ENCODE measurements at places on chromosomes 3 and 15.

- no peak for DNase-seq
Observed at GRCh38 chr15:71581398-71581930, 228.9 kb upstream of the NR2E3 start.

DNA sequence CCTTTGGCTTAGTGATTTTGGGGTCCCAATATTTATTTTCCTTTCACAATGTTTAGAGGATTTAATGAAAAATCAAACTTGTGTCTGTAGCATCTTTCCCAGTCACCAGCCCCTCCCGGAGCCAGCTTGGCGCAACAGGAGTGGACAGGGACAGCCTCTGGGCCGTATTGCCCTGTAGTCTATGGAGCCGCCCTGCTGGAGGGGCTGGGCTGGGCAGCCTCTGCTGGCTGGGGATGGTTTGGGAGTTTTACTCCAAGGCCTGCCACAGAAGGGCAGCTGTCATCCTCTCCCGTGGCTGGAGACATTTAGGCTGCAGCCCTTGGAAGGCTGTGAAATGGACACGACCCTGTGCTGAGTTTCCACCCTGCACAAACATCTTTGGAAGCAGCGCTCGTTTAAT is 89.4 kb upstream of the RGMA start:
- no peak for DNase-seq

DNA sequence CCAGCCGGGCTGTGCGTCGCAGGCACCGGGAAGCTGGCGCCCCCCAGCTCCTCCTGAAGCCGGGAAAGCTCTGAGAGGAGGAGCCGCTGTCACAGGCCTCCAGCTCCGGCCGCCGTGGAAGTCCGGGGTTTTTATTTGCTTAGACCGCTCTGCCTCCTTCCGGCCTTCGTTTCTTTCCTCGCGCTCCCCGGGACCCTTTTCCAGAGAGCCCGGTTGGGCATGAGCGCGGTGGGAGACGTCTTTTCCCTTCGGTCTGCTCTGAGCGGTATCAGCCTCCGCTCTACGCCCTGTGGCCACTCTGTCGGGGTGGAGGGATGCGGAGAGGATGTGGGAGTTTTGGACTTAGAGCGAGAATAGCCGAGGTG is 559 bp downstream of the SENP5 start:
- DNase-seq: peak; percentile 57

- no peak for DNase-seq
Observed at GRCh38 chr15:51869060-51869421, 39.6 kb downstream of the TMOD3 start.

- DNase-seq: no peak
Observed at GRCh38 chr3:120693439-120694171, 11.6 kb upstream of the HGD start.

- peak; percentile 99 for DNase-seq
Observed at GRCh38 chr15:92803852-92804609, 96.1 kb upstream of the CHD2 start.

GRCh38 chr3:44915702-44916438 is 41.5 kb downstream of the TGM4 start:
- DNase-seq: no peak

GRCh38 chr3:49602877-49603411 is 48.7 kb downstream of the BSN start:
- DNase-seq: no peak

DNA sequence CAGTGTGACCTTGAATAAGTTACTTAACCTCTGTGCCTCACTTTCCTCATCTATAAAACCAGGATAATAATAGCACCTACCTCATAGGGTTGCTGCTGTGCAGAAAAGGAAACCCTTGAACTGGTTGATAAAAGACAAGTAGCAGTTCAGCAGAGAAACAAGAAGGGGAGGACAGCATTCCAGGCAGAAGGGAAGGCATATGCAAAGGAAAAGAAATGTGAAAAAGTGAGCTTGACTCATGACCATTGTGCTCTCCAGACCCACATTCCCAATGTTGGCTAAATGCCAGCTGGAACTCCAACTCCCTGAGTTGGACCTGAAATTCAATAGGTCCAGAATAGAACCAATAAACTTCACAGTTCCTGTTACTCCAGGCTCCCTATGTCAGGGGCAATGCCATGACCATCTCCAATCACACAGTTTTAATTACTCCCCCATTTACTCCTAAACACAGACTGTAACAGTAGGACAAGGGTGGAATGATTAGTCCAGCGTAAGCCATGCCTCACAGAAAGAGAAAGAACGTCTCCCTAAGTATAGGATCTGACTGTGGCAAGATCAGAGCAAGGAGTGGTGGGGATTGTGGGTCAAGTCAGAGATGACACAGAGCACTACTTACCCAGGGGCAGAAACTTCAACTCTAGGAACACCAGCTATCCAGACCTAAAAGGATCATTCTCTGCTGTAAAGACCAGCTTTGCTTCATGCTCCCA is 26.9 kb downstream of the PRKAR2A start:
- no peak for DNase-seq

GRCh38 chr3:40847551-40847992 is 322.8 kb downstream of the ZNF621 start:
- DNase-seq: no peak

DNA sequence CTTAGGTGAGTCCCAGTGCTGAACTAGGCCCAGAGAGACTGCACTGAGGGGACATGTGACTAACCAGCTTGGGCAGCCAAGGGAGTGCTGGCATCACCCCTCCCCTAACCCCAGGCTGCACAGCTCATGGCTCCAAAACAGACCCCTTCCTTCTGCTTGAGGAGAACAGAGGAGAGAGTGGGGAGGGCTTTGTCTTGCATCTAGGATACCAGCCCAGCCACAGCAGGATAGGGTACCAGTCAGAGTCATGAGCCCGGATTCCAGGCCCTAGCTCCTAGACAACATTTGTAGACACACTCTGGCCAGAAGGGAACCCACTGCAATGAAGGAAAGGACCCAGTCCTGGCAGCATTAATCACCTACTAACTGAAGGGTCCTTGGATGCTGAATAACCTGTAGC is 49.9 kb upstream of the PLSCR4 start:
- no peak for DNase-seq

GRCh38 chr3:41045491-41045890 is 153.8 kb upstream of the CTNNB1 start:
- no peak for DNase-seq

GRCh38 chr15:40543082-40543481 is 21.8 kb downstream of the CCDC32 start:
- no peak for DNase-seq

DNA sequence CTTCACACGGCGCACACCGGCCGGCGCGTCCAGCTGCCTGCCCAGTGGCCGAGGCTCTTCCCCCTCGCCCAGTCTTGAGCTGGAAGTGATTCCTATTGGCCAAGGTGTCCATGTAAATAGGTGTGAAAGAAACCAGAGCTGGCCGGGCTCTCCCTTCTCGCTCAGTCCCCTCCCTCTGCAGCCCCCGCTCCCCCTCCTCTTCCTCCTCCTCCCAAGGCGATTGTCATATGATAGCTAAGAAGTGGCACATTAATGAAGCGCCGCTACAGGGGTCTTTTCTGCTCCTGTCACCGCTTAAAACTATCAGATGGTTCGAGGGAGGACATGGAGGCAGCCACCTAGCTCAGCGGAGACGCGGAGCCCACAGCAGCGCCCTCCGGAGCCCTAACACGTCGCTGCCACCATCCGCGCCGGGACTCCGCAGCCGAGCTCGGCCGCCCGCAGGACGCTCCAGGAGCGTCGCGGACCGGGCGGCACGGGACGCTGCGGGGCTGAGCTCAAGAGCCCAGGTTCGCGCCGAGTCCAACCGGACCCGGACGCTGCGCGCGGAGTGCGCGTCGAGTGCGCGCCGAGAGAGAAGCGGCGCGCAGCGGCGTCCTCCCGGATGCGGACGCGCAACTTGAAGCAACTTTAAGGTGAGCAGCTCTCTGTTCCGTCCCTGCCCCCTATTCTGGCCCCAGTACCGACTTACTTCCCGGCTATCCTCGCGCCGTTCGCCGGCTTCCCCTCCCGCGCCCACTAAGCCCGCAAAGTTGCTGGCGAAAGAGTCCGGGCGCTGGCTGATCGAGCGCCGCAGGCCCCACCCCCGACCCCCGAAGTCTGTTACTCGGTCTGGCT is at the start of gene FOXB1:
Gene FOXB1, plus strand, starts transcription at position 303 of the 837 bp plus-strand sequence. CDS start 653 bp downstream, outside the sequence.
- no peak for DNase-seq

- no peak for DNase-seq
Observed at GRCh38 chr3:59106085-59106648, 56.3 kb upstream of the CFAP20DC start.

GRCh38 chr15:101672298-101672697 is 20.1 kb upstream of the TM2D3 start:
- no peak for DNase-seq

DNA sequence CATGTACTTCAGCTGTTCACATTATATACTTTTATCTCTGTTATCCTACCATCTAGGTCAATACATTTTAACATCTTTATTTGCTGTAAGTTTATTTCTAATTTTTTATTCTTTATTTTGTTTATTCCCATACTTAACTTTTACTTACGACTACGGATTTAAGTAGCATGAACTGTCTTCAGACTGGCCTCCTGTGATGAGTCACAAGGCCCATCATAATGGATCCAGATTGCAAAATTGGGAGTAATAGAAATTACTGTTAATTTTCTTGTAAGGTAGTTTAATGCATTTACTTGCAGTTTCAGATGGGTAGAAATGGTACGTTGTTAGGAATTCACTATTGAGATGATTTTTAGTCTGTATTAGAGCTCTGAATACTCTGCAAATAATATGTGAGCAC is 45.9 kb downstream of the PPARG start:
- DNase-seq: no peak

GRCh38 chr15:100947760-100948429 is 28.7 kb downstream of the LRRK1 start:
- DNase-seq: no peak

GRCh38 chr3:112357930-112358780 is 25.2 kb downstream of the CD200 start:
- no peak for DNase-seq

GRCh38 chr15:64149424-64149823 is 2.1 kb upstream of the SNX22 start:
- DNase-seq: no peak

Data from RWPE2 (cell line).